ENCODE measurements at places on chromosomes 3 and 15.

DNA sequence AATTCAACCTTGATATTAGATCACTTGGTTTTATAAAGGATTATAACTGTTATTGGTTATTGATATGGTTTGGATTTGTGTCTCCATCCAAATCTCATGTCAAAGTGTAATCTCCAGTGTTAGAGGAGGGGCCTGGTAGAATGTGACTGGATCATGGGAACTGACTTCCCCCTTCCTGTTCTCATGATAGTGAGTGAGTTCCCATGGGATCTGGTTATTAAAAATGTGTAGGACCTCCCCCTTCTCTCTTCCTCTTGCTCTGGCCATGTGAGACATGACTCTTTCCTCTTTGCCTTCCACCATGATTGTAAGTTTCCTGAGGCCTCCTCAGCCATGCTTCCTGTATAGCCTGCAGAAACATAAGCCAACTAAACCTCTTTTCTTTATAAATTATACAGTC, 136.0 kb upstream of the UBE2E2 start:
- no peaks in the 10 kb centered on the region for H3K36me3 ChIP-seq
- H3K27me3 ChIP-seq: no peaks in the 10 kb centered on the region
- no peak overlapping the region for H3K27ac ChIP-seq

DNA sequence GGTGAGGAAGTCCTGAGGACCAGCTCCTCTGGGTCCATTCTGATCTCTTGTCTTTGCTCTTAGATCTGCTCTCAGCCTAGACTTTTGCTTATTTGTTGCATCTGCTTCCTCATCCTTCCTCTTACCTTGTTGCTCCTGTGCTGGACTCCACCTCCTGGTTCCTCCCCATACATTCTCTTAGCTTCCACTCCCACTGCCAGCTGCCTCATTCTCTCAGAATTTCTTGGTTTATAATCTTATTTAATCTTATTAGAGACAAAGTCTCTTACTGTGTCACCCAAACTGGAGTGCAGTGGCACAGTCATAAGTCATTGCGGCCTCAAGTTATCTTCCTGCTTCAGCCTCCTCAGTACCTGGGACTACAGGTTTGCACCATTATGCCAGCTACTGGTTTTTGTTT, 68.2 kb upstream of the PSMD6 start:
- no peak overlapping the region for H3K27ac ChIP-seq
- no peak for DNase-seq
- no peaks in the 10 kb centered on the region for H3K27me3 ChIP-seq
- H3K4me1 ChIP-seq: peaks cover 11% of the 10 kb centered on the region

GRCh38 chr3:155110022-155110421, 29.9 kb downstream of the MME start:
- H3K36me3 ChIP-seq: no peaks in the 10 kb centered on the region
- H3K4me1 ChIP-seq: no peaks in the 10 kb centered on the region
- no peak overlapping the region for H3K27ac ChIP-seq

DNA sequence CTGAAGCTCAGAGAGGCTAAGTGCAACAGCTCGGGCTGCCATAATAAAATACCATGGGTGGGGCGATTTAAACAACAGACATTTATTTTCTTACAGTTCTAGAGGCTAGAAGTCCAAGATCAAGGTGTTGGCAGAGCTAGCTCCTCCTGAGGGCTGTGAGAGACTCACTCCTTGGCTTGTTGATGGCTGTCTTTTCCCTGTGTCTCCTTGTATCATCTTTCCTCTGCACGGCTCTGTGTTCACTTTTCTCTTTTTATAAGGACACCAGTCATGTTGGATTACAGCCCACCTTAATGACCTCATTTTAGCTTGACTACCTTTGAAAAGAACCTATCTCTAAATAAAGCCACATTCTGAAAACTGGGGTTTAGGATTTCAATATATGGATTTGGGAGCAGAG, 129.7 kb downstream of the RPL22L1 start:
- H3K27me3 ChIP-seq: no peaks in the 10 kb centered on the region
- H3K27ac ChIP-seq: no peak overlapping the region
- no peak overlapping the region for H3K4me3 ChIP-seq
- DNase-seq: no peak

GRCh38 chr3:136332776-136333175, 82.6 kb downstream of the PCCB start:
- peaks cover 28% of the 10 kb centered on the region for H3K36me3 ChIP-seq
- DNase-seq: no peak
